Eye (tissue), 1 donor: ENCODE measurements at places on chromosomes 5 and 9.
A peak's percentile ranks its signal among the peaks of the same experiment; 100 is the strongest.

GRCh38 chr9:104915753-104916152 lies 12.2 kb downstream of the ABCA1 start:
- no peak for DNase-seq

GRCh38 chr9:91858213-91859030 lies 91.6 kb downstream of the ROR2 start:
- peak; percentile 60 for DNase-seq

DNA sequence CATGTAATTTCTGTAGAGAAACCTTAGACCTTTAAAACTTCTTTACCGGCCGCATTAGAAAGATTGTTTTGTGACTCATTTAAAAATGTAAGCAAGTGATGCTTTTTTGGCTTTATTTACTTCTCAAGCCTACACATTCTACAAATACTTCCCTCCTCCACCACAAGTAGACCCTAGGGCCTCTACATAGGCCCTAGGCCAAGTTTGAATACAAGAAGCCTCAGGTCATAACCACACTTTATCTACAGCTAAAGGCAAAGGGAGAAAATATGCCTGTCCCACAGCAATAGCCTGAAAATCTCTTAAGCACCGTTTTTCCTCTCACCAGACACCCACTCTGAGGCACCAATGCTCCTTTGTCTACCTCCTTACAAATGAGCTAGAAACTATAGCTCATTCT lies 53.9 kb downstream of the CSNK1A1 start:
- no peak for DNase-seq

- DNase-seq = no peak
These were observed 112.5 kb upstream of the SLC44A1 start for GRCh38 chr9:105131981-105132380.

DNA sequence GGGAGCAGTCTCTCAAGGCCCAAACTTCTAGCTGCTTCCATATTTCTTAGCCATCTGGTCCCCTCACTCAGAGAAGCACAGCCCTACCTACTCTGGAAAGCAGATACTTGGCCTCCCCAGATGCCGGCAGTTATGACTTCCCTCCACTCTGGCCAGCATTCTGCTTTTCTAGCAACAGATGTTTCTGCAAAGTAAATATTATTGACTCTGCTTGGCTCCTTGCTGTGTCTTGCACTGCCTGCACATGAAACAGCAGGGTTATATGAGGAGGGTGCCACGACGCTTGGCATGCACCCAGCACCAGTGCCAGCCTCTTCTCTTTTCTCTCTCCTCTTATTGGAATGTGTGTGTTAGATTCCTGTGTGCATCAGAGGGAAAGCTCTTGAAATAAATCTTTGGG lies 99.7 kb downstream of the ARHGAP26 start:
- peak; percentile 50 for DNase-seq

DNA sequence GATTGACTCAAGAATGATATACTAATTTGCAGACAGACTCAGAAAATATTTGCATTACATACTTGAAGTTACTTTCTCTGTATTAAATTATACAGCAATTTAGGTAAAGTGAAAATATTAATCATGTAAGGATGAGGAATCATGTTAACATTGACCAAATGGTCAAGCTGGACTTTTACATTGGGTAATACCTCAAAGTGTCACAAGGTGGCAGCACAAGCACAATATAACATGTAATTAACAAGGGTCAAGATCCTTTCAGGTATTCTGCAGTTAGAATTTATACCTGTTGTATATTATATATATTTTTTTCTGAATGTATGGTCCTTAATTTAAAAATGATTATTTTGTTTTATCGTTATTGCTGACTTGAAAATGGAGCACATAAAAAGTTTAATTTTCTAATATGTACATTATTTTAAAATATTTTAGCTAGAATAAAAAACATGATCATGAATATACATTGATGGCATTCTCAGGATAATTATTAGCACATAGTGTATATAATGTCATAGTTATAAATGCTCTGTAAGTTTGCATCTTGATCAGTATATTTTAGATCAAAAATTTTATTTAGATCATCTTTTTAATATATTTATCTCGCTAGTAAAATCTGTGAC lies 8.6 kb downstream of the HAPLN1 start:
- peak; percentile 78 for DNase-seq

DNA sequence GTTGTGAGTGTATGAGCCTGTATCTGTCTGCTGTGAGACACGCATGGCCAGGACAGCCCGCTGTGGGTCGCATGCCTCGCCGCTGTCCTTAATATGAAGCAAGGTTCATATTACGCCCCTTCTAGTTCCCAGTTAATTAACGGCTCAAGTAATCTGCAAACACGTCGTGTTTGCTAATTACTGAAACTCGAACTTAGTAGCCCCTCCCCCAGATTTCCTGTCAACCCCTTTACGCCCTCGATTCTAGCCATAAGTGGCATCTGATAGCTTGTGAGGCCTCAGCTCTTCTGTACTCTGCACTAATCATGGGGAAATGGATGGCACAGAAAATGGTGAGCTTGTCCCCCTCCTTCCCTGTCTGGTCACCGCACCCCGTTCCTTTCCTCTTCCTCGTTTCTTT lies 116.9 kb upstream of the OTULINL start:
- no peak for DNase-seq

GRCh38 chr5:153081385-153081784 lies 409.1 kb upstream of the GRIA1 start:
- no peak for DNase-seq

DNA sequence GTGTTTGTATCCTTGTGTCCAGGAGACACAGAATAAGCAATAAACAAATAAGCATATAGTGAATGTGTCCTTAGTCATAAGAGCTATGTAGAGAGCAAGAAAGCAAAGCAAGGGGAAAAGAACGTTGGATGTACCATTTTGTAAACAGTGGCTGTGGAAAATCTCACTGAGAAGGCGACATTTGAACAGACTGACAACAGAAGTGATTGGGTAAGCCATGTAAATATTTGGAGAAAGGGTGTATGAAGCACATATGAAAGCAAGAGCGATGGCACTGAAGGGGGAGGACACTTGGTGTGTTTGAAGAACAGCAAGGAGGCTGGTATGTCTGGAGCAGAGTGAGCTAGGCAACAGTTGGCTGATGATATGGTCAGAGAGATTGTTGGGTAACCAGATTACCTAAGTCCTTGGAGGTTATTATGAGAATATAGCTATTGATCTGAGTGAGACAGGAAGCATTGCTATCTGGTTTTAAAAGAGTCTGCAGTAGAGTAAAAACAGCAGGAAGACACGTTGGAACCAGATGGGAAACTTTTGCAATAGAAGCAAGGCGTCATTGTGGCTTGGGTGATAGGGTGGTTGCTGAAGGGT lies 115.5 kb upstream of the IL7R start:
- no peak for DNase-seq

DNA sequence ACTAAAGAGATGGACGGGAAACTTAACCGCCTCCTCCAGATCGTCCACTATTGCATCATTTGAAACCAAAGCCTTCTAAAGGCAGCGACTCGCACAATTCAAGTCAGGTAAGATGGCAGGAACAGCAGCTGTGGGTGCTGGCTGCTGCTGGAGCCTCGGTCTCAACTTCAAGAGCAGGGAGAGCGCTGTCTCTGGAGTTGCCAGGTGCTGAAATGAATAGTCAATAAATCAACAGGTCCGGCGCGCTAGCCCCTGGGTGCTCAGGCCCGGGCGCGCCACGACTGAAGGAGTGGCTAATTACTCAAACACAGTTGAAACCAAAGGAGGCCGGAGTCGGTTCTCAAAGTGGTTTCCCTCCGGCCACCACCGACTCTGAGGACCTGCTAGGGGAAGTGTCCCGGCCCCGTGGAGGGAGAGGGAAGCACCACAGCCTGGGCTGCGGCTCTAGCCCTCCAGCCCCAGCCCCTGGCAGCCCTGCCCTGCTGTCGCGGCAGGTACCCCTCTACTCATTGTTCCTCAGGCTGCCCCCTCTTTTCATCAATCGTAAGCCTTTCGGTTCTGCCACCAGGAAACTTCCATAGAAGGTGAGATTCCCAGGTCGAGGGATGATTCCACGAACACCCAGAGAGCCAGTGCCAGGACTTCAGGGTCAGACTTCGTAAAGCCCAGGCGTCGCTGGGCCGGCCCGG lies 804 bp downstream of the TTC39B start:
- peak; percentile 66 for DNase-seq

DNA sequence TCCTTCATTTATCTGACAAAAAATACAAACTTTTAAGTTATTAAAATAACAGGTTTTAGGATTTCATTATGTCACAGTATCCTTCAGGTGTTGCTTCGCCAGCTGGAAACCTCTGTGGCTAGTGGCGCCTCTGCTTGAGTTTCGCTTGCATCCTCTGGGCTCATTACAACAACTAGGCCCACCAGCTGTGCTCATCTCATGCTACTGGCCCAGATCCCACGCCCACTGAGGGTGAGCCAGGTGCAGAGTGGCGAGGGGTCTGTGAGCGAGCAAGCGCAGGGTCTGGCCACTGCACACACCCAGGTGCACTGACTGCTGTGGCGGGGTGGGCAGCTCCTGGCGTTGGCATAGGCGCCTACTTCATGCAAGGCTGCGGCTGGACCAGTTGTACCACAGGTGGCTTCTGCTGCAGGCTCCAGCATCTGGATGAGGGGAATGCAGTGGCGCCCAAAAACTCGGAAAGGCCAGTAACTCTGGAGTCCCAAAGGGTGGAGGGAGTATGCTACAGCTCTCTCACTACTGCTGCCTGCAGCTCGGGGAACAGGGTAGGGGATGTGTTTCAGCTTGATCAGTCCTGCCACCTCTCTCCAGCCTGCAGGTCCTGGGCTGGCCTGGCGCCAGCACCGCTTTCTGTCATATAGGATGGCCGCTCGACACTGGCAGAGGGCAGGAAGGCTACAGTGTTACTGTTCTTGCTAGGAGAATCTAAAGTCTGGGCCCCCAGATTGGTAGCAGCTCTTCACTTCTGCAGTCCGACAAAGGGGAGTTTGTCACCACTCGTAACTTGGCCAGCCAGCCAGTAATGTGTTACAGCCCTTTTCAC lies 452.1 kb downstream of the TUSC1 start:
- DNase-seq = no peak

GRCh38 chr5:176365351-176366231 lies at the start of gene ARL10:
Gene ARL10, plus strand, starts transcription at chr5:176365487. Its CDS starts 77 bp downstream, at chr5:176365564.
- peak; percentile 78 for DNase-seq

GRCh38 chr5:90598293-90598692 lies 39.7 kb downstream of the ADGRV1 start:
- DNase-seq = peak; percentile 10

- DNase-seq = peak; percentile 95
These were observed at the start of gene SLC31A2 for GRCh38 chr9:113150670-113151611. Gene SLC31A2, plus strand, starts transcription at chr9:113151007. Its CDS starts 68 bp downstream, at chr9:113151075.

DNA sequence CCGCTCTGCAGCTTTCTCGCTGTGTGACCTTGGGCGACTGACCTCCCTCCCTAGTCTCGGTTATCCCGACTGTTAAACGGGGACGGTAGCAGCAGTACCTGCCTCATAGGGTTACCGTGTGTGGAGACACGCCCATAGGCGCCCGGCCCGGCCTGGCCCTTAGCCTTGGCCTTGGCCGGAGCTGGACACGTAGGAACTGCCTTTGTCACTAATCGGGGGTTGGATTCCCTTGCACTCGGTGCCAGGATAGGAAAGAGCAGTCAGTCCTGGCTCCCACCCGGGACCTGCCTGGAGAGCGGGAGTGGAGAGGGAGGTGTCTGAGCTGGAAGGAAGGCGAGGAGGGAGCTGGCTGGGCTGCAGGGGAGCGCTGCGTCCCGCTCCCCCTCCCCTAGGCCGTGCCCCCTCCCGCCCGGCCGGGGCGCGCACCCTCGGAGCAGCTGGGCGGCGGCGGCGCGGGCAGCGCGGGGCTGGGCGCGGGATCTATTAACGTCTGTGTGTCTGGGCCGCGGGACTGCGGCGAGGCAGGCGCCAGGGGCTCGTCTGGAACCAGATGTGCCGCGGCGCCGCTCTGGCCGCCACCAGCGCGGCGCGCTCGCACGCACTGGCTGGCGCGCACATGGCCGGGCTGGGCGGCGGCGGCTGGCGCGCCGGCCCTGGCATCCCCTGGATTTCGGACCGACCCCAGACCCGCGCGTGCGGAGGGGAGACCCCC lies 31.7 kb downstream of the PRRX2 start:
- DNase-seq = peak; percentile 74

- peak; percentile 26 for DNase-seq
These were observed 6.1 kb downstream of the IRX4 start for GRCh38 chr5:1876660-1877064.

DNA sequence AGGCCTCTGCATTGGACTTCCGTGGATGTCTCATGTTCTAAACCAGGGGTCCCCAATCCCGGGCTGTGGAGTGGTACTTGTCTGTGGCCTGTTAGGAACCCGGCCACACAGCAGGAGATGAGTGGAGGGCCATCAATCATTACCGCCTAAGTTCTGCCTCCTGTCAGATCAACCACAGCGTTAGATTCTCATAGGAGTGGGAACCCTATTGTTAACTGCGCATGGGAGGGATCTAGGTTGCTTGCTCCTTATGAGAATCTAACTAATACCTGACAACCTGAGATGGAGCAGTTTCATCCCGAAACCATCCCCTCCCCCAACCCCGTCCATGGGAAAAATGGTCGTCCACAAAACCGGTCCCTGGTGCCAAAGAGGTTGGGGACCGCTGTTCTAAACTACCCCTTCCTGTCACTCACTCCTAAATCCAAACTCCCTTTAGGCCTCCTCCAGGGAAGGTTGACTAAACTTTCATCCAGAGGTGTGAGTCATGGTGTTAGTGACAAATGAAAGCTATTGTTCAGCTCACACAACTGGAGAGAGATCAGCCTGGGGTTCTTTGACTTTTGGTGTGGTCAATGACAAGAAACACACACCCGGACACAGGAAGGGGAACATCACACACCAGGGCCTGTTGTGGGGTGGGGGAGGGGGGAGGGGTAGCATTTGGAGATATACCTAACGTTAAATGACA lies 9.5 kb downstream of the KCNV2 start:
- no peak for DNase-seq

GRCh38 chr9:69107771-69108170 lies 66.3 kb upstream of the TJP2 start:
- DNase-seq = no peak

DNA sequence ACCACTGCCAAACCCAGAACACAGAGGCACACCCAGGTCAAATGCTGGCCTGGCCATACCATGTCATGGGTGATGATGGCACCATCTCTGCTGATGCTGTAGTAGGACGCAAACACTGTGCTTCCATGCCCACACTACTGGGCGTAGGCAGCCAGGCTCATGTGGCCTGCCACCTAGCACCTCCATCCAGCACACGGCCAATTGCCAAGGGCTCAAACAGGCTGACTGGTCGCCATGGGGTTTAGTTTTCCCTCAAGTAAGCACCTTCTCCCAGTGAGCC lies 39.4 kb downstream of the BICD2 start:
- DNase-seq = no peak

GRCh38 chr5:135324897-135325650 lies 74.0 kb downstream of the MACROH2A1 start:
- DNase-seq = no peak

- DNase-seq = no peak
These were observed 118.2 kb downstream of the KLHL3 start for GRCh38 chr5:137617528-137618205.

- DNase-seq = no peak
These were observed 82.4 kb upstream of the ADRA1B start for GRCh38 chr5:159833846-159834245.

- no peak for DNase-seq
These were observed 32.3 kb downstream of the RUSC2 start for GRCh38 chr9:35522187-35522586.

GRCh38 chr5:95932941-95933340 lies 28.7 kb downstream of the ELL2 start:
- no peak for DNase-seq

GRCh38 chr5:146947181-146947941 lies 68.8 kb upstream of the PPP2R2B start:
- DNase-seq = peak; percentile 29
